Stimulated activated CD8-positive, alpha-beta memory T cell treated with anti-CD3 and anti-CD28 coated beads, Interleukin-2, amount 100 ng/mL, for 48 hours (primary cell): ENCODE measurements at places on chromosomes 7 and 10.

DNA sequence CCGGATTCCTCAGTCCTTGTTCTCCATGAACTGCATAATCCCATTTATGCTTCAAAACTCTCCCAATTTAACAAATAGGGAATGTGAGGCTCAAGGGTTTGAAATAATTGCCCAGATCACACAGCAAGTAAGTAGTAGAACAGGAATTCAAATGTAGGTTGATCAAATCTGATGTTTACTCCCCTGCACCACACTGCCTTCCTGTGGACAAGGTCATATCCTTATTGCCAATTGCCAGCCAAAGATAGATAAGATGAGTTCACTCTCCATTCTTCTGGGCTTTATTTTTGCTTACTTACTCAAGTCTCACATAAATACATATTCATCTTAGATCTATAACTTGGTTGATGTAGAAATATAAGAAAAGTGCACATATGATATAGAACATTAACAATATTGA lies 435.2 kb upstream of the ETV1 start:
- DNase-seq: no peak

DNA sequence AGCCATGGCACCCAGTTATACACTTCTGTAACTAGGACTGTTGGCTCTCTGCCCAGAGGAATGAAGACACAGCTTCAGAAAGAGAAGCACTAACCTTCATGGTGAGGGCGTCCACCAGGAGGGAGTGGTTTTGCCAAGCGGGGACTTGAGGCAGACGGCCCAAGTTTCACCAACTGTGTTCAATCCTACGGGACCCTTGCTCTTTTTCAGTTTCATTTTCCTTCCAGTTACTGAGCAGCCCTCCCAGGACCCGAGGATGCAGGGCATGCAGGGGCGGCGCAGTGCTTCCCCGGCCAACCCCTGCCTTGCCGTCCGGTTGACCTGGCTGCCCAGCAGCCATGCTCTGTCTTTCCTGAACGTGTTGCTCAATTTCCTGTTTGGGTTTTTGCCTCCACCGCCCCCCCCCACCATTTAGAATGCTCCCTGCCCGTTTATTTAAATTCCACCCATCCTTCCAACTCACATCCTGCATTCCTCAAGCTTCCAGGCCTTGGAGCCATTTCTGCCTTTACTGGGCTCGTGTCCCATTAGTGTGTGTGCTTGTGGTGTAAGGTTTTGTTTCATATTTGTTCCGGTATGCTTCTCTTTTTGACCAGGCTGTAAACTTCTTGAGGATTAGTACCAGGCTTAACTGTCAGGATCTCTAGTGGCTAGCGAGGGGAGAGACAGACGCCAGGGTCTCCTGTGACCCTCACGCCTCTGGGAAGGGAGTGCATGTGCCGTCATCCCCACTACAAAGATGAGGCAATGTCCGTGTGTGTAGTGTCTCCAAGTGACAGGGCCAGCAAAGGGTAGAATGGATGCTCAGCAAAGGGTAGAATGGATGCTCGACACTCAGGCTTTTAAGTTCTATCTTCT lies 31.6 kb downstream of the IL15RA start:
- DNase-seq: no peak

GRCh38 chr7:155184923-155185322 lies 112.8 kb upstream of the INSIG1 start:
- DNase-seq: no peak

DNA sequence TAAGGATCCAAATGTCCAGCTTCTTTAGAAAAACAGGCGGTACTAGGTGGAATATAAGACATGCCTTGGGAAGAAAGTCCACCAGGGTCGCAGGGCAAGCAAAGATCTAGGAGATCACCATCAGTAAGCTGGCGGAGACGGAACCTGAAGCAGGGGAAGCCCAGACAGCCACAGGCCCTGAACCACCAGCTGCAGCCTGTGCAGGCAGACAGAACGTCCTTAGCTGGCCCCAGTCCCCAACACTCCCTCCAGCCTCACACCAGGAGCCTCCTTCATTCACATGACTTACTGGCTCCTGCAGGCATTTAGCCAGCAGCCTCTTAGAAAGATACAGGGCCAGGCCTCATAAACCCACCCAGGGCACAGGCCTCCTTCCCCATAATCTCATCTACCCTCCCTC lies 17.4 kb downstream of the RGS10 start:
- no peak for DNase-seq

DNA sequence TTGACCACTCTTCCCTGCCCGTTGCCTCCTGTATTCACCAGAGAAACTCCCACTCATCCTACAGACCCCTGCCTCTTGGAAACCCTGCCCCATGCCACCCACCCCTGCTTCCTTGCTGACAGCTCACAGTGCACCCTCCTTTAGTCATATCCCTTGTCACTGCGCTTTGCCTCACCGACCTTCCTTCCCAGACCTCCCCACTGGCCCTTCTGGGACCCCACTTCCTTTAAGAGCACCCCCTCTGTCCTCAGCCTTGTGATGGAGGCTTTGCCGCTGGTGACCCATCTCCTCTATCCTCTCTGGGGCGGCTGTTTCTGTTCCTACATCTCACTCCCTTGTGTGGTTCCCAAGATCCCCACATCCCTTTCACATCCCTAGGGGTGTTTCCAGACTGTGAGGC lies 92.8 kb upstream of the ZMIZ1 start:
- no peak for DNase-seq

DNA sequence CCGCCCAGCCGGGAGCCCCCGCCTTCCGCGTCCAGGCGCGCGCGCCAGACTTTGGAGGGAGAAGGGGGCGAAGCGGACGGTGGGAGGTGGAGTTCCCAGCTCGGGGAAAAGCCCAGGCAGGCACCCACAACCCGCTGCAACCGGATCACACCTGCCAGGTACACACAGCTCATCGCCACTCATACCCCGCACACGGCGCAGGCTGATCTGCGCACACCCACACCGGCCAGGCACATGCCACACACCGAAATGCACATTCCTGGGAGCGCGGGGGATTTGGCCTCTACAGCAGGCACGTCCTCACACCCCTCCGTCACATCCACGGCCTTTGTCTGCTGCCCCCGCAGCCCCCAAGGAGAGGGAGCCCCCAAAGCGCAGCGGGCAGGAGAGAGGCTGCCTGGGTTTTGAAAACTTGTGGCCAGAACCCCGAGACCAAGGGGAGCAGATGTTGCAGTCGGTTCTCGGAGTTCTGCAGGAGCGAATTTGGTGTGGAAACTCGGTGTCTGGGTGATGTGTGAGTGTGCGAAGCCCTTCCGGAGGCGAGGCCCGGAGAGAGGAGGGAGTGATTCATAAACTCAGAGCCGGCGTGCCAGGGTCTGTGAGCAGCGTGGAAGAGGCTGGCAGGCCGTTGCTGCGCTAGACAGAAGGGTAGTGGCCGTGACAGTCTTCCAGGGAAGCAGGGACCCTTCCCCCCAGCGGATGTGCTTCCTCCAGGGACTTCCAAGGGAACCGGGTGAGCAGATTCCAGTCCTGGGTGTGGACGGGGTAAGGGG lies 734 bp downstream of the CHST3 start:
- DNase-seq: no peak

DNA sequence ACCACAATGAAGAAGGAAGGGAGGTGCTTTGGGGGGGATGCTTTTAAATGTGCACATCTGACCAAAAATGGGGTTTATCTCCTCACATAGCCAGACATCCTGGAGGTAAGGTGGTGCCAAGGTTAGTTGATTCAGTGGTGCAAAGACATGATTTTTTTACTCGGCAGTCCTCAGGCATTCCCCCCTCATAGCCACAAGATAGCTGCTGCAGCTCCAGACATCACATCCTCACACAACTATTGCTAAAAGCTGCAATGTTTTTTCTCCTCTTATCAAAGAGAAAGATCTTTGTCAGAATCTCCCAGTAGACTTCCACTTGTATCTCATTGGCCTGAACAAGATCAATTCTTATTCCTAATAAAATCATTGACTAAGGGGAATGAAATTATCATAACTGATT lies 141.3 kb upstream of the ZNF438 start:
- DNase-seq: no peak

DNA sequence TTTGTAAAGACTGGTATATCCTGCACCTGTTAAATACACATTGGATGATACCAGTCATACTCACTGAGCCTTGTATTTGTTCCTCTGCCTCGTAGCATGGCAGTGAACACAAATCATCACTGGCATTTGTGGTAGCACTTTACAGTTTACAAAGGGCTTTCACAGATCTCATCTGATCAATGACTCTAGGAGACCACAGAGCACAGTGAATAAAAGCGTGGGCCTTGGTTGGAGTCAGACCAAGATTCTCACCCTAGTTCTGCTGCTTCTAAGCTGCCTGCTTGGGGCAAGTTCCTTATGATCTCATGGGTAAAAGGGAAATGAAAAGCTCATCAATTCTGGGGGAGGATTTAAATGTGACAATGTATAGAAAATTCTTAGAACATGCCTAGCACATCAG lies 129.9 kb upstream of the AGK start:
- no peak for DNase-seq

DNA sequence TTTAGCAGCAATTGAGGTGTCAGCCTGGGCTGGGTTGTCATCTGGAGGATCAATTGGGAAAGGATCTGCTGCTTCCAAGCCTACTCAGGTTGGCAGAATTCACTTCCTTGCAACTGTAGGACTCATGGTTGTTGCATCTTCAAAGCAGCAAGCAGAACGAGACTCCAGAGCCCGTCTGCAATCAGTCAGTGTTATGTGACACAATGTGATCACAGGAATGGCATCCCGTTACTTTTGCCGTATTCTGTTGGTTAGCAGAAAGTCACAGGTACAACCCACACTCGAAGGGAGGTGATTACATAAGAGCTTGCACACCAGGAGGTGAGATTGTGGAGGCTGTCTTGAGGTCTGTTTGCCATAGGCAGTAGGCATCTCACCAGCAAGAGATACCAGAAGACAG lies 15.4 kb upstream of the LYZL1 start:
- DNase-seq: no peak

DNA sequence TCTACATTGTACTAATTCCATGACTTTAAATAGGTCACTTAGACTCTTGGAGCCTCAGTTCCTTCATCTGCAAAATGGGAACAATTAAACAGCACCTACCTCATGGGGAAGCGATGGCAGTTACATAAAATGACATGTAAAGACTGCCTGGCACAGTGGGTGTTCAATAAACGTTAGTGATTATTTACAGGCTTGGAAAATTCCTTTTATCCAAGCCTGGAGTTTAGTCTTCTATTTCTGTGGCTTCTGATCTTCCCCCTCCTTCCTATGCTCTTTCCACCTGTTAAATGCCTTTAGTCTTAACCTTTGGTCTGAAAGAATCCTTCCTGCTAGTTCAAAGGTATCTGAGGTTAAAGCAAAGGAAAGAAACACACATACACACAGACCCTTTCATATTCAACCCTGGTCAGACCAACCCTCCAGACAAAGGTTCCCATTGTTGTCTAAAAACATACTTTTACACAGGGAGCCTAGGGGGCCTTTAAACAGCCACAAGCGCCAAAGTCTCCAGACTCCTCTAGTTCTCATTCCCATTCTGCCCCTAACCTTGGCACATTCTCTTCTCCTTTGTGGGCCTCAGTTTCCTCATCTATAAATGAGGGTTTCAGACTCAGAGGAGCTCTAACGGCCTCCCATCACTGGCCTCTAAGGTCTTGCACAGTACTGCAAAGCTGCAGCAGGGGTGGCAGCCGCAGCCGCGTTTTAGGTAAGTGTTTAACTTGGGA lies 21.4 kb downstream of the SORBS1 start:
- DNase-seq: no peak

GRCh38 chr10:116712989-116713543 lies 29.3 kb downstream of the HSPA12A start:
- no peak for DNase-seq

- no peak for DNase-seq
Observed at GRCh38 chr10:5656737-5657579, 9.4 kb downstream of the ASB13 start.

- no peak for DNase-seq
Observed at GRCh38 chr7:101586078-101586905, 42.8 kb downstream of the MYL10 start.

GRCh38 chr10:69415049-69415448 lies 1.7 kb downstream of the TACR2 start:
- DNase-seq: no peak

DNA sequence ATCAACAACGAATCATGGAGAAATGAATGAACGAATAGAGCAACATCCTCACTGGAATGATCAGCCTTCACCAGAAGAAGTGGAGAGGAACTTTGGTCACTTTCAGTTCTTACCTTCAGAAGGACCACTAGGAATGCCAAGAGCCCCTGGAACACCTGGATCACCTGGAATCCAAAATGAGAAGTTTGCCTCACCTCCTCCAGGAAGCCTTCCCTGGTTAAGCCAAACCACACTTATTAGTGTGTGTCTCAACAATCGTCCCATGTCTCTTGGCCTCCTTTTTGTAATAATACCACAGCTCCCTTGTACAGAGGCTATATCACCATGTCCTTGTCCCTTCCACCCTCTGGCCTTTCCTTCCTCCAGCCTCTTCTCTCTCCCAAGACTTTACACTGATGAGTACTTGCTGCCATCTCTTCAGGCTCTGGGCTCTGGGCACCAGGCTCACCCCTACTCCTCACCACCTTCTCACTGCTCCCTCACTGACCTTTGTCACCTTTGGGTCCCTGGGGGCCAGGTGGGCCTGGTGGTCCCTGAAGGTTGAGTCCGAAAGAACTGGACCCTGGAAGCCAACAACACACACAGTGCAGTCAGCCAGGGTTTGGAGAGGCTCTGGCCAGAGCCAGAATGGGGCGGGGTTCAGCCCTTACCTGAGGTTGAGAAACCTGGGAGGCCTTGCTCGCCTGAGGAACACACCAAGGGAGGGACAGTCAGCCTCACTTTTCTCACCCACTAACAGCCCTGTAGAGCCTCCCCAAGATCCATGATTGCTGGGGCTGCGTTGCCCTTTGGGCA lies 46.5 kb downstream of the COL17A1 start:
- DNase-seq: no peak

GRCh38 chr10:33600381-33600780 lies 265.9 kb upstream of the NRP1 start:
- DNase-seq: no peak

- no peak for DNase-seq
Observed at GRCh38 chr10:46229144-46229563, 57.6 kb upstream of the ANTXRL start.

DNA sequence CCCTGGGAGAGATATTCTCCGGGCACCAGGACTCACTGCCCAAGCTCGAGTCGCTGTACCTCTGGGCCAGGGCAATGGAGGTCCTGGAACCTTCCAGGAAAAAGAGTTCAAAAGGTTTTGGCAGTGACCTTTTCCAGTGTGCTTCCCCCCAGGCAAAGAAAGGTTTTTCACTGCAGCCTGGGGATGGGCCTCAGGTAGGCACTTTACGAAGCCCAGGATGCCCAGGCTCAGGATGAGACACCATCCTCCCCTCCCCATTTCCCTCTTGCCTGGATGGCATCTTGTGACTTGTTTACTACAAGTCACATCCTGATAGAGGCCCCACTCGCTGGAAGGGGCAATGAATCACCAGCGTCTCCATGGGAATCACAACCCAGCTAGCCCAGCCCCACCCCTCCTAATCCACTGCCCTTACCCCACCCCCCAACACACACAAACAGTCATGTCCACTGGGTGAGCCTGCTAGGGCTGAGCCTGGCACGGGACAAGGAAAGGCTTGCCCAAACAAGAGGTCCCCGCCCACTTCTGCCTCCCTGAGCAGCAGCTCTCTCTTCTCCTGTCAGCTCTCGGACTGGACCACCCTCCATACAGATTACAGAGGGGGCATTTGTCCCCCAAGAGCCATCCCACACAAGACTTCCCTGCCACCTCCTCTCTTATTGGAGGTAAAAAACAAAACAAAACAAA lies 93.8 kb upstream of the SMNDC1 start:
- no peak for DNase-seq

GRCh38 chr7:127591189-127591588 lies 2.3 kb upstream of the FSCN3 start:
- DNase-seq: no peak
